ENCODE measurements at places on chromosomes 6 and 20.

- DNase-seq = no peak
Observed at GRCh38 chr6:56406276-56407269, 159.2 kb upstream of the COL21A1 start.

GRCh38 chr20:63496596-63497120, 2.2 kb downstream of the EEF1A2 start:
- no peak for DNase-seq

- no peak for DNase-seq
Observed at GRCh38 chr20:62792182-62792939, 3.9 kb upstream of the MRGBP start.

- DNase-seq = peak; percentile 52
Observed at GRCh38 chr6:29641430-29642148, 8.6 kb upstream of the GABBR1 start.

- no peak for DNase-seq
Observed at GRCh38 chr20:906703-907270, 9.3 kb downstream of the ANGPT4 start.

DNA sequence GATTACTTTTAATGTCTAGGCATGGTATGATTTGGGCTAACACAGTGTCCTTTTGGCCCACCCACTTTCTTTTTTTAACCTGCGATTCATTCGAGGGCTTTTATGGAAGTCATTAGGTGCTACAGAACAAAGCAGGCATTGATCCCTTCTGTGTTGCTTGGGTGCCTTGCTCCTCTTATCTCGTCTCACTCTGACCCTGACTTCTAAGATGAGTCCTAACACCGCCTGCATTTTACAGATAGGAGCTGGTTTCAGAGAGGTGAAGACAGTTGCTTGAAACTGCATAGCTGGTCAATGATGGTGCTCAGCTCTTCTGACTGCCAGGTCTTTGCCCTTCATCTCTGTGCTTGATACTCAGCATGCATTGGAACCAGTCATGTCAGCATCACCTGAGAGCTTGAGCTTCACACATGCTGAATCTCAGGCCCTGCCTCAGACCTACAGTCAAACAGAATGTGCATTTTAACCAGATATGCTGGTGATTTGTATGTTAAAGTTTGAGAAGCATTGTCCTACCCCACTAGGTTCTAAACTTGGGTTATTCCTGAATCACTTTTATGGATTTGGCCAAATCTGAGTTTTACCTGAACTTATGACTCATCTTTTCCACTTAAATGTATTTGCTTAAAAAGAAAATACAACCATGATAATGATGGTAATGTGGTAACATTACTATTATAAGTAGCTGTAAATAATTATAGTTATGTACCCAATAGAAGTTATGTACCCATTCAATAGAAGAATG, 142.3 kb downstream of the PLCB4 start:
- DNase-seq = no peak

DNA sequence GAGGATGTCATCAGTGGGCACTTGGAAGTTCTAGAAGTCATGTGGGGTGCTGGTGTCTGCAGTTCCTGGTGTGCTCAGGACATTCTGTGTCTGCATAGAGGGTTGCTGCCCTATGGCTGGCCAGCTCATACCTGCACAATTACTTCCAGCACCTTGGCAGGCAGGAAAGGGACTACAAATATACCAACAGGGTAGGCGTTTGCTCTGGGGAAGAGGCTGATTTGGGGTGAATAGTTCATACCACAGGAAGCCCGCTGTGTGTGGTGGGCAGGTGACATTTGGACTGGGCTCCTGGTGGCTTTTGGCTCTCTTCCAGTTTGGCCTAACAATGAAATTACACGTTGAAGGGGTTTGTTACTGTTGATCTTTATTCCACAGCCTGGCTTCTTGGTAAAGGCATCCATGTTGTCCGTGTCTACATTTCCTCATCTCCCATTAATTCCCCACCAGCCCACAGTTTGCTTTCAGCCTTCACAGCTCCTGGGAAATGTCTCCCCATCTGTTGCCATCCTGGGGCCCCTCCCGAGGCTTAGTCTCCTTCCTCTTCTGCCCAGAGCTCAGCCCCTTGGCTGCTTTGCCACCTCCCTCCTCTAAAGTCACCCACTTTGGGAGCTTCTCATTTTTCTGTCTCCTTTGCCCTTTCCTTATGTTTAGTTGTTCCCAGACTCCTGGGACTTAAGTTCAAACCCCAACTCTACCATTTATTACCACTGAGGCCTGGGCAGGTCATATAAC, 88.1 kb downstream of the RSPH3 start:
- peak; percentile 13 for DNase-seq
